ENCODE measurements at places on chromosomes 5 and 9.
A peak's percentile ranks its signal among the peaks of the same experiment; 100 is the strongest.

- DNase-seq = no peak
Measured at GRCh38 chr5:10631316-10631996, 67.6 kb downstream of the ANKRD33B start.

DNA sequence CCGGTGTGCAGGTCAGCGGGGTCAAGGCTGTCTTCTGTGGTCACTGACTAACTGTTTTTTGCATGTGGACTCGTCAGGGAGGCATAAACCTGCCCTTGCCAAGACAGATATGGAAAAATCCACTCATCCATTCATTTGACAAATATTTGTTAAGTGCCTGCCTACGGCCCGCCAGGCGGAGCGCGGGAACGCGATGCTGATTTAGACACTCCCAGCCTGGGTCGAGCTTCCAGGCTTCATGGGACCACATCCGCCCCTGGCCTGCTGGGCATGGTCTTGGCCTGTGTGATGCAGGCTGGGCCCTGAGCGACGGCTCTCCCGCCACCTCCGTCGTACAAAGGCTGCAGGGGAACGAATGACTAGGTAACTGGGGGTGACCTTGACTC is 18.1 kb downstream of the MYMK start:
- DNase-seq = no peak

- DNase-seq = peak; percentile 8
Measured at GRCh38 chr9:63859475-63860215, 1425.4 kb downstream of the FOXD4L5 start.

DNA sequence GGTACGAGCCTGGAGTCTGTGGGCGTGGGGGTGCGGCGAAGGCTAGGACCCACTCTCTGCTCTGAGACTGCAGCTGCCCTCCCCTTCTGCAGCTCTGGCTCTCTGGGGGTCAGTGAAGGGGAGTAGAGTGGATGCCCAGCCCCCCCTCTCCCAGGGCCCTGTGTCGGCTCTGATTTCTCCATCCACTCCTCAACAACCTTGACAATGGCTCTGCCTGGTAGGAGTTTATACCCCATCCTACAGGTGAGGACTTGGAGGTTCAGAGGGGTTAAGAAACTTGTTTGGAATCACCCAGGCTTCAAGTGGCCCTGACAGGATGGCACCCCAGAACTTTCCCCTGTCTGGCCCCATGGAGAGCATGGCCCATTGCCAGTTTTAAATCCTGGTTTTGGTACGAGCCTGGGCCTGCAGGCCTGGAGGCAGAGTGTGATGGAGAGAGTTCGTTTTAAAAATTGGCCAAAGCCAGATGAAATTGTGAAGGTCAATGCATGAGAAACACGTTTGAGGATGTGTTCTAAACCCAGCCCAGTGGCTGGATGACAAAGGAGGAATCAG is 22.3 kb downstream of the NCS1 start:
- no peak for DNase-seq

DNA sequence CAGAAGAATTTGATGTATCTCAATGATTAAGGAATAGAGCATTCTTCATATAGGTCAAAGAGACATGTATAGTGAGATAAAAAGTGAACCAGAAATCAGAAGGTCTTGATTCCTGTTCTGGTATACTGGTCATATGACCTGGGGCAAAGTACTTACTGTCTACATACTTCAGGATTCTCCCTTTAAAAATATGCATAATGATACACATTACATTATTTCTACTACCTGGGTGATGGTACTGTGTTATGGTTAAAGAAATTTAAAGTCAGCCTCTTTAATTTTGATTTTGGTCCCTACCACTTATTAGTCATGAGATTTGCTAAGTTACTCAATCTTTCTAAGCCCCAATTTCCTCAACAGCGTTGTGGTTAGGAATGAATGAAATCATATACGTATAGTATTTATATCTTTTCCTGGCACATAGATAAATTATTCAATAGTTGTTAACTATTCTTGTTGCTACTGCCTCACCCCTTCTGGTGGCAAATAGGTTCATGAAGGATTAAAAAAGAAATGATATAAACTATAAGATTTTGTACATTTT is 984.1 kb downstream of the TLE4 start:
- DNase-seq = no peak

- DNase-seq = no peak
Measured at GRCh38 chr5:72294473-72294872, 25.6 kb downstream of the MRPS27 start.

- no peak for DNase-seq
Measured at GRCh38 chr9:108445431-108446071, 410.2 kb downstream of the ACTL7B start.

- peak; percentile 7 for DNase-seq
Measured at GRCh38 chr5:74316064-74316603, 324.4 kb downstream of the ENC1 start.

DNA sequence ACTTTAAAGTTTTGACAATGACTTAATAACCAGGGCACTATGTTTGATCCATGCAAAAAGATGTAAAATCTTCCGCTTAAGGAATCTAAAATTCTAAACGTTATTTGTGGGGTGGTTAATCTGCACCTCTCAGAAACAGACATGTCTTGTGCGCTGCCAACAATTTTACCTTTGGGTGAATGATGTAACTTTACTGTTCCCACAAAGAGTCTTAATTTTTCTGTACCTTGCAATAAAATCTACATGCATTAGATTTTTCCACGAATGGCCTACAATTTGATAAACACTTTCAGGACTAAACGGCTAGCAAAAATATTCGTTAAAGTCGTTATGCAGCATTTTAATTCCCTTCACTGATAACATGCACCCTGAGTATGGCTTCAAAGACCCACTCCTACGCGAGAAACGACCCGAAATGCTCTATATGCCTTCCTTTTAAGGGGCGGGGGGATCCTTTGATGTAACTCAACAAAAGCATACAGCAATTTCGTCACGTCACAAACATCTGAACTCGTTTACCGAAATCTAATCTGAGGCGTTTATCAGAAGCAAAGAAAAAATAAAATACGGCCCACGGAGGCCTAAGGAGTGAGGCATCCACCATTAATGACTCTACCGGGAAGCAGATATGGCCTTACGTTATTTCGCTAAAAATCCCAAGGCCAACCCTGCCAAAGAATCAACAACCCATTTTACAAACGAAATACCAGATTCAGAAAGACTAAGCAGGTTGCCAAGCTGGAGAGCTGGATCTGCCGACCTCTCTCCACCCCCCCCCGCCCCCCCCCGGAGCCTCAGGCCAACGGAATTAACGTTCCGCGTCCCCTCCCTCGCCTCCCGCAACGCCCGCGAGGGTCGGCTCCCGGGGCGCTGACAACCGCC is 621 bp downstream of the AK6 start:
- DNase-seq = peak; percentile 12

GRCh38 chr5:7673658-7674057 is 177.3 kb downstream of the CFAP90 start:
- no peak for DNase-seq

DNA sequence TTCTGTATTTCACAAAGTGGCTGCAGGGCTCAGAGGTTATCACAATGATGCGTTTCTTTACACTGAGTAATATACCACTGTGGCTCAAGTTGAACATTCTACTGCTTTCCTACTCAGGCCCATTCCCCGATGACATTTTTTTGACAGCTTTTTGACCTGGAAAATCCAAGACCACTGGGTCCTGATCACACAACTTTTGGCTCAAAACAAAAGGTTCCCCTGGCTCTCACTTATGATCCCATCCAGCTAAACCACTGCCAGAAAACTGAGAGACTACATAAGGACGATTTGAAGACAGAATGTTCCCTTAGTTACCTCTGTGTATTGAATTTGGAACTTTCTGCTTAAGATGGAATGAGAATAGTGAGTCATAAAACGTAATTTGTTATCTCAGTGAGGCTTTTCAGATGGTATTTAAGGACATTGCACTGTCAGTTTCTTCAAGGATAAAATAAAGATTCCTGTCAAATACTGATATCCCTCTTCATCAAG is 78.0 kb upstream of the FBXL7 start:
- no peak for DNase-seq

DNA sequence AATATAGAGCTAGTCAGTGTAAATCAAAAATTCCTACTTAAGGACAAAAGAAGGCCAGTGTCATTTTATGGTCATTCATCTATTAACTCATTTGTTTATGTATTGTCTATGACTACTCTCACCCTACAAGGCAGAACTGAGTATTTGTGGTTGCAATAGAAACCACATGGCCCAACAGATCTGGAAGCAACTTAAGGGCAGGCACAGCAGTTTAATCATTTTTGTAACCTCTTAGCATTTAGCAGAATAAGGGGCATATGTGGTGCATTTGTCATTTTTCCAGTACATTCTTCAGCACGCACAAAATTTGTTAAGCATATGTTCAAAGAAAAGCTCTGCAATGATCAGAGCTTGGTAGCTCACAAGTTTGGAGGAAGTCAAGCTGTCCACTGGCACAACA is 1.1 kb downstream of the FKBP15 start:
- peak; percentile 6 for DNase-seq

DNA sequence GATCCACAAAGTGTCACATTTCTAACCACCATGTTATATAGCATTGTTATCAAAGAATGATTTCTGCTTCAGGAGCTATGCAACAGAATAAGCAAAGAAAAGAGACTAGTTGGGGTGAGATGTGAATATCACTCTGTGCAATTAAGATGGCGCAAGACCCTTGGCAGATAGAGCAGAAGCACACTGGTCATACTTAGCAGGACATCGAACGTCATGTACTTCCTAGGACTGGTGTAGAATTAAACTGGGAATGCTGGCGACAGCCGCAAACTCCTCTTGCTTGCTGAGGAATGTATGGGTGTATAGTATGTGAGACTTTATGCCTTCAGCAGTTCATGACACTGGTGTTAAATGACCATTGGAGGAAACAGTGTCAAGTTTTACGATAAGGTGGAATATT is 207.0 kb downstream of the LRRC70 start:
- DNase-seq = no peak

DNA sequence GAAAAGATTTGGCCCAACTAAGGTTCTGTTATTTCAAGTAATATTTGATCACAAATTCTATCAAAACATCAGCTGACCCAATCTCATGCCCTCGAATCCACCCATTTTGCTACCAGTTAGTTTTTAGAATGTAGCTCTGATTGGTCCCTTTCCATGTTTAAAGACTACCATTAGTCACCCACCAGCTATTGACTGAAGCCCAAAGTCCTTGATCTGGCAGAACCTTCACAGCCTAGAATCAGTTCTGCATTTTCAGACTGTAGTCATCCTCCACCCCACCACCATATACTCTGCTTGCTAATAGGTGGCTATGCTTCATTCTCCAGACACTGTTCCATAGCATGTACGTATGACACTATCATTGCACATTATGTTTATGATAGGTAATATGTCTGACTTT is 182.2 kb upstream of the TARS1 start:
- DNase-seq = no peak

DNA sequence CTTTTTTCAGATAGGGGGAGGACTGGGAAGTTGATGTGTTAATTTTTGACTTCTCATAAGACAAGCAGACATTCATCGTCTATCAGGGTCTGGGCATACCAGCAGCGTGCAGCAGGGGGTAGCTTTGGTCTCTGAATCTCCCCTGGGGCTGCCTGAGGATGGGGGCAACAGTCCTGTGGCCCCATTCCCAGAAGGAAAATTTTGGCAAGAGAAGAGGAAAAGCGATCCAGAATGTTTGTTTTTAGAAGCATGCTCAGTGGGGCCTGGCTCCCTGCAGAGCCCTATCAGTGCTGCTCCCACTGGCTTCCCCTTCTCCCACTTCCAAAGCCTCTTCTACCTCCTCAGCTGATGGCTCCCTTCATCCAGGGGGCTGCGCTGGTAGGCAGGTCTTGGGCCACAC is 194.8 kb upstream of the IL12B start:
- no peak for DNase-seq

- no peak for DNase-seq
Measured at GRCh38 chr5:132456987-132457361, 33.6 kb downstream of the IRF1 start.

GRCh38 chr5:175219366-175219765 is 224.6 kb downstream of the DRD1 start:
- DNase-seq = no peak

DNA sequence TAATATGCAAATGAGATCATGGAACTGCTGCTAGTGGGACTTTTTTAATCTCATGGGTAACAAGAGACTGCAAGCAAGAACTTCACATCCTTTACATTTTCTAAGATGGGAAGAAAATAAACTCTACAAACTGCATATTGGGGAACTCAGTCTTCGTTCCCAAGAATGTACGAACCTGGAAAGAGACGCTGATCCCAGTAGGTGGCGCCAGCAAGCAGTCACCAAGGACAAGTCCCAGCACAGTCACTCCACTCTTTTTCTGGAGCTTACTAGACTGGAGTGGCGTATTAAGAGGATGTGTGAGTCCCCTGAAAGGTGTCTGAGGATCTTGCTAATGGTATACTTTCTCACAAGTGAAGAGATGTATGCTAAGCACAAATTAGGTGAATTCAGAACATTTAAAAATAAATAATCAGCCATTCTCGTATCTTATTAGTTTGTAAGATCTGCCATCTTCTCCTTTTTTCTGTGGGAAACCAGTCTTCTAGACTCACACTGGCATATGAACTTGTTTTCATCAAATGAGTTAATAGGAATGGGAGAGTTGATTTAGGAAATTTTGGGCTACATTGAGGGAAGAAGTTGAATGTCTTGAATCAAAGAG is 16.0 kb upstream of the PUM3 start:
- peak; percentile 60 for DNase-seq

- no peak for DNase-seq
Measured at GRCh38 chr9:37693260-37693659, 42.5 kb downstream of the FRMPD1 start.

DNA sequence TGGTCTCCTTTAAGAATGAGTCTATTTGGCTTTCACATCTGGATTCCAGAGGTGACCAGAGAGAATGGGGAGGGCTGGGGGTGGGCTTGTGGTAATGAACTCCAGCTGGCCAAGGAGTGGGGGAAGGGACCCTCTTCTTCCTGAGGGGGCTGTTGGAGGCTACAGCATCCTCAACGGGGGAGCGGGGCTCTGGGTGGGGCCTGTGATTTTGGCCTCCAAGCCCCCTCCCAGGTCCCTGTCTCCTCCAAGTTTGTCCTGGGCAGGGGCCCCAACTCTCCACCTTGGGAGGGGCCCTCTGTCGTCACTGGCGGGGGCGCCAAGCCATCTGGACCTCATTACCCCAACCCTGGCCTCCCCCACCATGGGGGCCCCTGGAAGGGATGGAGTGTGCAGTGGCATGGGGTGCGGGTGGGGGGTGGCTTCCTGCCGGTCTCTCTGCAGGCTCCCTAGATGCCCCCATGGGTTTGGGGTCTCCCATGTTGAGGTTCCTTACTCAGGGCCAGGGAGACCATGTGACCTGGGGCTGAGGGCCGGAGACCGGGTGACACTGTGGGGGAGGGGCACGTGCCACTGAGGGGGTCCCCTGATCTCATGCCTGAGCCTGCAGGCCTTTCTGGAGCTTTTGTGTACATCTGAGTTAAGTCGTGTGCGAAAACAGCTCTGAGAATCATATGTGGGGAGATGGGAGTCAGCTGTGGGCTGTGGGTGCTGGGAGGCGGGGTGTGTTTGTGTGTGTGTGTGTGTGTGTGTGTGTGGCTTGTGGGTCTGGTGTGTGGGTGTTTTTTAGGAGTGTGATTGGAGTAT is 32.4 kb downstream of the GOLGA2 start:
- no peak for DNase-seq

- no peak for DNase-seq
Measured at GRCh38 chr5:112161392-112161748, 257.7 kb downstream of the EPB41L4A start.

All from stimulated activated CD4-positive, alpha-beta T cell treated with anti-CD3 and anti-CD28 coated beads, Interleukin-2, amount 100 ng/mL, for 48 hours (primary cell).